ENCODE measurements at places on chromosomes 16 and 17.

DNA sequence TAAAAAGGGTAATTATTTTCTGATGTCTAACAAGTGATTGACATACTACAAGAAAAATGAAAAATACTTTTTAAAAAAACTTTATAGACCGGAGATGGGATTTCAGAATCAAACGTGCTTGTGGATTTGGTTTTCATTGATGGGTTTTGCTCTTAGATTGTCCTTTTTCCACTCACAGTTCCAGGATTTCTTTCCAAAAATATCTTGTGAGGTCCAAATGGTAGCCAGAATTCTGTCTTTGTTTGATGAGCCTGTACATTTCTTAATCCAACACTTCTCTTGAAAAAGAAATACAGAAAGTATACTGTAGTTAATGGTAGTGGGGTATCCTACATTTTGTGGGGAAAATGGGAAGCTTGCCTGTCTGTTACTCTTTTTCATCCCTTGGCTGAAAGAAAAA, 329.3 kb downstream of the KCNJ2 start:
- no peak overlapping the region for H3K27ac ChIP-seq
- no peaks in the 10 kb centered on the region for H3K36me3 ChIP-seq
- H3K27me3 ChIP-seq = no peaks in the 10 kb centered on the region
- no peak overlapping the region for H3K4me3 ChIP-seq
- no peak for DNase-seq

- H3K4me1 ChIP-seq = no peaks in the 10 kb centered on the region
- no peak overlapping the region for H3K27ac ChIP-seq
- H3K27me3 ChIP-seq = peaks cover 3% of the 10 kb centered on the region
- DNase-seq = no peak
These were observed 63.0 kb downstream of the TMEM100 start for GRCh38 chr17:55659661-55660060.

GRCh38 chr17:33385133-33385532, 92.0 kb upstream of the ASIC2 start:
- no peaks in the 10 kb centered on the region for H3K27me3 ChIP-seq
- no peaks in the 10 kb centered on the region for H3K4me1 ChIP-seq
- no peak overlapping the region for H3K27ac ChIP-seq
- H3K36me3 ChIP-seq = no peaks in the 10 kb centered on the region
- no peak overlapping the region for H3K4me3 ChIP-seq

DNA sequence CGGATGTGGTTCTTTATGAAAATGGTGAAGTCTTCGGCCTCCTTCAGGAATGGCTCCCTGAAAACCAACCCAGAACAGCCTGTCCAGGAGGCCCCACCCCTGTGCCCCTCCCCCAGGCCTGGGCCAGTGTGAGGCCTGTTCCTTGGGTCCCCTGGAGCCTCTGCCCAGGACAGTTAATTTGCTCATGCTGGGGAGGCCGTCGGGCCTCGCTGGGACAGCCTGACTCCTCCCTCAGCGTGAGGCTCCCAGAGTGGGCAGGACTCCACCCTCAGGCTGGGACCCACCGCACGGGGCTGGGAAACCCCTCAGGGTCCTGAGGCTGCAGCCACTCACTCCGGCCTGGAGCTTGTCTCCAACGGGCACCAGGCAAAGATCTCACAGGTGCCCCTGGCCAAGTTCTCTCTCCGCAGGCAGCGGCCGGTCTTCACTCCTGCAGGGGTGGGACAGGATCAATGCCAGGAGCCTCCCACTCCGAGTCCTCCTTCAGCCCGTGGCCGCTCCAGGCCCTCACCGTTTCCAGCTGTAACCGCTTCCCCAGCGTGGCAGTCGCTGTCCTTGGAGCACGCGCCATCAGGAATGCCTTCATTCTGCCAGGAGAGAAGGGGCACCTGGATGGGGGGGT, 5.8 kb downstream of the P2RX5 start:
- H3K36me3 ChIP-seq = peaks cover 25% of the 10 kb centered on the region
- no peak for DNase-seq
- H3K4me3 ChIP-seq = no peak overlapping the region
- no peaks in the 10 kb centered on the region for H3K27me3 ChIP-seq

GRCh38 chr16:54454616-54455015, 168.0 kb upstream of the IRX3 start:
- no peaks in the 10 kb centered on the region for H3K36me3 ChIP-seq
- no peak overlapping the region for H3K27ac ChIP-seq
- peaks cover 7% of the 10 kb centered on the region for H3K4me1 ChIP-seq
- peaks cover 5% of the 10 kb centered on the region for H3K27me3 ChIP-seq
- no peak for DNase-seq
- H3K4me3 ChIP-seq = no peak overlapping the region

DNA sequence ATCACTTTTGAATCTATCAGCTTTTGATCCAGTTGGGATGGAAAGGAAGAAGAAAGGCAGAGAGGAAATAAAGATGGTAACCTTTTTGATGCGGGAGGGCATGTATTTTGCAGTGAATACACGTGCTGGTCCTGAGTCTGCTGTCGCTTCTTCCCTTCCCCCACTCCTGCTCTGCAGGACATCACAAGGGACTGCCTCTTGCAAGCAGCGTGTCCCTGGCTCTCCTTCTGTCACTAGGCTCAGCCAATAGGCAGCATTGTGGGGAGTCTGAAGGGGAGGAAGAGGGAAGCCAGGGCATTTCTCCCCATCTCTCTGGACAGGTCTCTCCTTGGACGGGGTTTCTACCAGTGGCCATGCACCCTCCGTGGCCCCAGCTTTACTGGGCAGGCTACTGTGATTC, 15.7 kb upstream of the WFDC1 start:
- H3K4me1 ChIP-seq = no peaks in the 10 kb centered on the region
- no peak for DNase-seq
- no peak overlapping the region for H3K27ac ChIP-seq
- no peaks in the 10 kb centered on the region for H3K27me3 ChIP-seq
- no peaks in the 10 kb centered on the region for H3K36me3 ChIP-seq

Measured in T-helper 2 cell treated with Interferon-gamma antibody and Interleukin-4, amounts not matched to agents 5 μg/mL and 100 μg/mL, for 36 hours (primary cell).